ENCODE measurements at places on chromosomes 3 and 15.

- DNase-seq = no peak
Measured at GRCh38 chr3:141012571-141012970, 38.6 kb upstream of the SPSB4 start.

- no peak for DNase-seq
Measured at GRCh38 chr3:45585371-45585770, 9.2 kb upstream of the LIMD1 start.

GRCh38 chr3:113096188-113096892 is 105.6 kb downstream of the GTPBP8 start:
- no peak for DNase-seq

DNA sequence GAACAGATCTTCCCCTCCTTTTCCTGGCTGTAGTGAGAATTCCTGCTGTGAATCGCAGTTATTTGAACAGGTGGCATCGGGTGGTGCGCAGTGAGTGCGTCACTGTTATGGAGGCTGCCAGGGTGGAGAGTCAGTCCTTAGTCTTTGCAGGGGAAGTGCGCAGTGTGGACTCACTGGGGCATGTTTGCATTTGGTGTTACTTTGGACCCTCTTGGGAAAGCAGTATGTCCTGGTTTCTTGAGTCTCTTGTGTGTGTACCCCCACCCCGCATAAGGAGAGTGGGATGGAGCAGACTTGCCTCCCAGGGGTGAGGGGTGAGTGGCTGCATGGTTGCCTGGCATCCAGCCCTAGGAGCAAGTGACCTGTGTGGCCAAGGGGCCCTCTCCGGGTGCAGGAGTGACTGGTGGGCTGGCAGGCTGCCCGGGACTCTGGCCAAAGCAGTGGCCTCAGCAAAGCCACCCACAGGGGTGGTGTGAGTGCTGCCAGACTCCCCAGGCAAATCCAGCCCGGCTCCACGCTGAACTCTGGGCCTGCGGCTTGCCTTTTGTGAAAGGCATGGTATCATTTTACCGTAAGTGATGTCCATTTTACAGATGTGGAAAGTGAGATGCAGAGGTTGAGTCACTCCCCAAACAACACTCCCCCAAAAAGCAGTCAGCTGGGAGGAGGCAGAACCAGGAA is 46.4 kb downstream of the DNASE1L3 start:
- no peak for DNase-seq
